ENCODE measurements at places on chromosomes 6 and 20.

DNA sequence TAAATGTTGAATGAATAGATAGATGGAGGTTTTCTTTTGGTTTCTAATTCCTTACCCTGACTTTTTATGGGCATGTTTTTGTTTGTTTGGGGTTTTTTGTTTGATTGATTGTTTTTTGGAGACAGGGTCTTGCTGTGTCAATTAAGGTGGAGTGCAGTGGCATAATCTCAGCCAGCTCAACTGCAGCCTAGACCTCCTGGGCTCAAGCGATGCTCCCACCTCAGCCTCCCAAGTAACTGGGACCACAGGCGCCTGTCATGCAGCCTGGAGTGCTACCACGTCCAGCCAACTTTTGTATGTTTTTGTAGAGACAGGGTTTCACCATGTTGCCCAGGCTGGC is 1.5 kb upstream of the NUDT3 start:
- DNase-seq: no peak

- no peak for DNase-seq
These were observed 92.3 kb upstream of the PHACTR1 start for GRCh38 chr6:12624142-12624837.

DNA sequence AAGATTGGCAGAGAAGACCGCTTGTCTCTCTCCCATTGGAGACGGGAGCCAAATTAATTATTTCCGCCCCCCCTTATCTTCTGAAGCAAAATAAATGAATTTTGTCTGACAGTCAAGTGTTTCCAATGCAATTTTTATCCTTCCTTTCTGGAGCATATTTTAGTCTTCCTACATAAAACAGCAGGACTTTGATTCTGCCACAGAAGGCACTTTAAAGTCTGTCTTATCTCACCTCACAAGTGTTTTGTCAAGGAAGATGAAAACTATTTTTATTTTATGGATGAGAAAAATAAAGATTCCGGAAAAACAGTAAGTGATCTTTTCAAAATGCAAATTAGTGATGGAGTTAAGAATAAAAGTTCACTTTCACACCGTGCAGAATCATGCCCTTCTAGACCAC is 140.4 kb downstream of the OPRM1 start:
- no peak for DNase-seq

- DNase-seq: no peak
These were observed 190.0 kb downstream of the C6orf118 start for GRCh38 chr6:165119231-165120020.

GRCh38 chr6:30453508-30454116 is 35.7 kb upstream of the HLA-E start:
- DNase-seq: peak; percentile 88

DNA sequence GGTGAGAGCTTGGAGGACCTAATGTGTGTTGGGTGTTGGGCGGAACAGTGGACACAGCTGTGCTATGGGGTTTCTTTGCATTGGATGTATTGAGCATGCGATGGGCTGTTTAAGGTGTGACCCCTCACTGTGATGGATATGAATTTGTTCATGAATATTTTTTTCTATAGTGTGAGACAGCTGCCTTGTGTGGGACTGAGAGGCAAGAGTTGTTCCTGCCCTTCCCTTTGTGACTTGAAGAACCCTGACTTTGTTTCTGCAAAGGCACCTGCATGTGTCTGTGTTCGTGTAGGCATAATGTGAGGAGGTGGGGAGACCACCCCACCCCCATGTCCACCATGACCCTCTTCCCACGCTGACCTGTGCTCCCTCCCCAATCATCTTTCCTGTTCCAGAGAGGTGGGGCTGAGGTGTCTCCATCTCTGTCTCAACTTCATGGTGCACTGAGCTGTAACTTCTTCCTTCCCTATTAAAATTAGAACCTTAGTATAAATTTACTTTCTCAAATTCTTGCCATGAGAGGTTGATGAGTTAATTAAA is 3.0 kb downstream of the HLA-A start:
- DNase-seq: no peak

DNA sequence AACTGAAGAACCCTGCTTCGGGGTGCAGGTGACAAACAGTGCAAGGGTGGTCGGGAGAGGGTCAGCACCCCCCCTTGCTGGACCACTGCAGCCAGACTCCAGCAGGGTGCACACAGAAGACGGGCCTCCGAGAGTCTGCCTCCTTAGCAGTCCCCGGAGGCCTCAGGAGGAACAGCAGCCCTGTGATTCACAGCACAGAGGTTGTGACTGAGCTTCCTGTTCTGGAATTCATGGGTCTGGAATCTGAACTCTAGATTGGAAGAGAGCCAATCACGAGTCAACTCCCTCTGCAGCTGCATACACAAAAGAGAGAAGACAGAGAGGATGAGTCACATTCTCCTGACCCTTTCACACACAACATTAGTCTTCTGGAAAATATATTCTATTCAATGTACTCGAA is 249.0 kb upstream of the OPRM1 start:
- no peak for DNase-seq

Data from central memory CD8-positive, alpha-beta T cell (primary cell).